ENCODE measurements at places on chromosomes 16 and 17.

DNA sequence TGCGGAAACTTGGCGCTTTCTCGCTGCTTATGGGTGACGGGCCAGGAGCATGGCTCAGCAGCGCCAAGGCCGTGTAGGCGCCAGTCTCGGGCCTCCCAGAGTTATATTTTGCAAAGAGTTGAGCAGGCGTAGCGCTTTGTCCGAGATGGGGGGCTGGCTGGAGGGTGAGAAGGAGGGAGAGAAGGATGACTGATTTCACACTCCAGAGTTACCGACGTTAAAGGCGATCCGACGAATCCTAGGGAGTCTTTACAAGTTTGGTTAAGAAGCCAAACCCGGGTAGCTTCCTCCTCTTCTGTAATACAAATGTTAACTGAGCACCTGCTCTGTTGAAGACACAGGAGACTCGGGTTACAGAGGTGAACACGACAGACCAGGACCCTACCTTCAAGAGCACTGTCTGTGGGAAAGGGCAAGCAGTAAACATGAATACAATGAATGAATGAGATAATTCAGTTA lies 782 bp downstream of the POLR2A start:
- DNase-seq, result no peak

GRCh38 chr17:36791150-36791941 lies 145.9 kb upstream of the LHX1 start:
- no peak for DNase-seq

DNA sequence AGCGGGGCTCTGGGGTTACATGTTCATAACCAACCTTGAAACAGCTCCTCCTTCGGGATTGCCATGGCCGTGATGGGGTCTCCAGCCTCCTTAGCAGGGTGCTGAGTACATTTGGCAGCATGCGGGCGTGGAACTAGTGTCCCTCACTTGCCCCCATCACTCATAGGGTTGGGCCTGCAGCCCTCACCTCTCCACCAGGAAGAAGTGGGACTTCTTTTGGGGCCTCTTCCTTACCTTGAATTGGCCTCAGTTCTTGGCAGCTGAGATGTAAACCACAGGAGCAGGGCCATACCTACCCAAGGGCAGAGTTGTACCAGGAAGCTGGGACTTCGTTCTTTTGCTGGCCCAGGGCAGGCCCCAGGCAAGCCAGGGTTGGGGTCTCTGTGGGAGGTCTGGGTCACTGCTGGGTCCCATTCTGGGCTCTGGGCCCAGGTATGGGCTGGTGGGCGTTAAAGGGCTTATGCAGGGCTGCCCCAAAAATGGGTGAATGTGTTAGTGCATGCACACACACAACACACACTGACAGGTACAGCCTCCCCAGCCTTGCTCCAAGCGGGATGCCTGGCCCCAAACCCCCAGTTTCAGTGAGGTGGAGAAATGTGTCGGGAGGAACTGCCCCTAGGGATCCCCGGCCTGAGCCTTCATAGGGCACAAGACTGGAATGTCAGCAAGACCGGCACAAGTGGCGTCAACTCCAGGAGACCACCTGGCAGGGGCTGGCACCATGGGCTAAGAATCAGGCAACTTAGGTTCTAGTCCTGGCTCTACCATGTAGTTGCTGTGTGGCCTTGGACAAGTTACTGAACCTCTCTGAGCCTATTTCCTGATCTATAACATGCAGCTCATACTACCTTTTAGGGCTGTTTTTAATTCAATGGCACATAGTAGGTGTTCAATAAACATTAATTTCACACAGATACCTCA lies 3.9 kb upstream of the KRT15 start:
- DNase-seq, result no peak

DNA sequence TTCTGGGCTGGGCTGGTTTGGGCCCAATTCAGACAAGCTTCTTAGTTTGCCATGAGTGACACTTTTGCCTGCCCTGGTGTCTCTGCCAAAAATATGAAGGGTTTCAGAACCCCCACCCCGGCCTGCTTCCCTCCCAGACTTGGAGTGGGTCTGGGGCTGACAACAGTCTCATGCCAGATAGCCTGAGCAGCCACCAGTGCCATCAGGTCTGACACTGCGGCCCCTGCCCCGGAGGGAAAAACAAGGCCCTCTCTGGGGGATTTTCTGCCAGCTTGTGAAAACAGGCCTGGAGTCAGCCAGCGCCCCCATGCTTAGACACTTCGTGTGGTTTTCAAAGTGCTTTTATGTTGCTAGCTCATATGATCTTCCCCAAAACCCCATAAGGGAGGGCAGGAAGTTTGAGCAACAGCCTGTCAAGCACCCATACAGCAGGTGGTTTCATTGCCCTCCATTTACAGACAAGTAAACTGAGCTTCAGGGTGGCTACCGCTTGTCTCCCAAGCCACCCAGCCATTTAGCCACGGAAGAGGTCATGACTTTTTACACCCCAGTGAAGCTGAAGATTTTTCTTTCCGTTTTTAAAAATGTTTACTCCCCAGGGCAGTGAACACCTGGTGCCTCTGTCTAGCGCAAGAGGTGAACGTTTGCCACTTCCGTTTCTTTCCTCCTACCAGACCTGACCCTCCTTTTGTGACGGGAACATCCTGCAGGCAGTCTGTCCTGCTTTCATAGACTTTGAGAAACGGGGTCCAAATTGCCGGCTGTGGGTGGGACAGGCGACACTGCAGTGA lies 300.6 kb downstream of the SEC14L1 start:
- DNase-seq, result no peak

- no peak for DNase-seq
Observed at GRCh38 chr16:8861563-8862308, 7.1 kb downstream of the CARHSP1 start.

DNA sequence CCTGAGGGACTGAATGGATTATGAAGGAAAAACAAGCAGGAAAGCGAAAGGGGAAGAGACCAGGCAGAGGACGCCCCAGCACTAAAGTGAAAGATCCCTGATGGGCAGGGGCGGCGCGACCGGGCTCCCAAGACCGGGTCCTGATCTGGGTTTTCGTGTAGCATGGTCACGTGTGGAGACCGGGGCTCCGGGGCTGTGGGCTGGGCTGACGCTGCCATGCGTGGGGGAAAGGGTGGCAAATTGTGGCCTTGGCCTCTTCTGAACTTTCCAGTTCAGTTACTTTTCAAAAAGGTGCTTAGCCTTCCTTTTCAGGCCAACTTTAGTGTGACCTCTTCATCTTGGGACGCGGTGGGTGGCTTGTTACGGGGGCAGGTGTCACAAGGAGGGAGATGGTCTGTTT lies 57.5 kb downstream of the METRNL start:
- DNase-seq, result no peak

DNA sequence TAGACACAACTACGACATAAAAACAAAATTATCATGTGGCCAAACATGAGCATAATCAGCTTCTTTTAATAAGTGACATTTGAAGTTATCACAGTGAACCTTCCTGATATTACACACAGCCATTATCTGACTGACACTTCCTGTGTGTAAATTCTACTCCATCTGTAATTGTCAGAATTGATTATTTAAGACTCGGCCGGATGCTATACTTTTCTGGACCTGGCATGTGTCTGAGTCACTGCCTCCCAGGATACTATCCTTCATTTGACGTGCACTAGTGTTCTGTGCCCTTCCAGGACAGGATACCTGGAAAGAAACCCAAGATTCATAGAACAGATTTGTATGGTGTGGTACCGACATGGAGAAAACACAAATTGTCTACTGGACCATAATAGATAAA lies 242.0 kb downstream of the HS3ST3A1 start:
- DNase-seq, result no peak

DNA sequence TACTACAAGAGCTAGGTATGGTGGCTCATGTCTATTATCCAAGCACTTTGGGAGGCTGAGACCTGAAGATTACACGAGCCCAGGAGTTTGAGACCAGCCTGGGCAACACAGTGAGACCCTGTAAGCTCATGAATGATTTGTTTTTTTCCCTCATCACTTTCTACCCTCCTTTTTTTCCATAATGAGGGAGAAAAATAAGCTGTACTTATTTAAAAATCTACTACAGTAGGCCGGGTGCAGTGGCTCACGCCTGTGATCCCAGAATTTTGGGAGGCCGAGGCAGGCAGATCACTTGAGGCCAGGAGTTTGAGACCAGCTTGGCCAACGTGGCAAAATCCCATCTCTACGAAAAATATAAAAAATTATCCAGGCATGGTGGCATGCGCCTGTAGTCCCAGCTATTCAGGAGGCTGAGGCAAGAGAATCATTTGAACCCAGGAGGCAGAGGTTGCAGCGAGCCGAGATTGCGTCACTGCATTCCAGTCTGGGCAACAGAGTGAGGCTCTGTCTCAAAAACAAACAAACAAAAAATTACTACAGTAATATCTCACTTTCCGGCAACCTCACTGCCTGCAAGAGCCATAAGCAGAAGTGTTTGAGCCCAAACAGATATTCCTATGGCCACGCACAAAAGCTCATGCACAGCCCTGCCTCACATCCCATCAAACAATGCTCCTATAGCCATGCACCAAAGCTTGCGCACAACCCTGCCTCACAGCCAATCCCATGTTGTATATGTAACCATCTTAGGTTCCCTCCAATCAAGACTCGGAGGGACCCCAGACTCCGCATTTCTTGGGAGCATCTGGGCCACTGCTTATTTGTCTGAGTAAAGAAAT lies 37.4 kb downstream of the TK2 start:
- no peak for DNase-seq

- peak; percentile 38 for DNase-seq
Observed at GRCh38 chr17:79707931-79708891, 22.5 kb upstream of the ENPP7 start.

- DNase-seq, result peak; percentile 32
Observed at GRCh38 chr17:70661342-70662222, 492.2 kb downstream of the KCNJ2 start.

DNA sequence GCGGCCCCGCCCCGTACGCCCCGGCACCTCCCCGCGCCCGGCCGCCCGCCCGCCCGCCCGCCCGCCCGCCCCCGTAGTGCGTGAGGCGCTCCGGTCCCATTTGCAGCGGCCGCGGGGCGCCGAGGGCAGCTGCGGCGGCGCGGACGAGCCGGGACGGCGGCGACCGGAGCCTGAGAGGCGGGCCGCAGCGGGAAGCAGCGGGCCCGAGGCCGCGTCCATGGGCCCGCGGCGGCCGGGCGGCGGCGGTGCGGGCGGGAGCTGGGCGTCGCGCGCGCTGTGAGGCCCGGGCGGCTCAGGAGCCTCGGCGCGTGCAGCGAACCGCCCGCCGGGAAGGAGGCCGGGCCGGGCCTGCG lies at the start of gene MPRIP:
TSS of gene MPRIP (plus strand) at position 74 of the 353 bp plus-strand sequence. CDS start 392 bp downstream, outside the sequence.
- DNase-seq, result no peak

- no peak for DNase-seq
Observed at GRCh38 chr16:11175787-11176341, 80.1 kb downstream of the SOCS1 start.

- no peak for DNase-seq
Observed at GRCh38 chr17:81221842-81222619, 734 bp downstream of the CEP131 start.

GRCh38 chr16:83901101-83901500 lies 2.2 kb downstream of the MLYCD start:
- DNase-seq, result no peak

DNA sequence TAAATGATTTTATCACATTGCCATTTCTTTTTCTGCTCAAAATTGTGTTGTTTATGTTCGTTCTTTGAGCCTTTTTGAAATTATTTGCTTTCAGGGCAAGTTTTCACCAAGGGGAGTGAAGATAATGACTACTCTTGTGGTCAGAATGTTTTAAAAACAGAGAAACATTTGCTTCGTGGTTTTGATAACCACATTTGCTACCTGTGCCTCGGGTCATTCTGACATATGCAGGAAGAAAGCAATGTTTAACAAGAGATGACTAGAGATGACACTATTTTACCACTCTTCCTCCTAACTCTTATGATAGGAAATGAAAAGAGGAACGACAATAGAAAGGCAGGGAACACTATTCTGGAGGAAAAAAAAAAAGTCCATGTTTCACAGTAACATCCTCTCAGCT lies 1496.5 kb upstream of the GOT2 start:
- no peak for DNase-seq

DNA sequence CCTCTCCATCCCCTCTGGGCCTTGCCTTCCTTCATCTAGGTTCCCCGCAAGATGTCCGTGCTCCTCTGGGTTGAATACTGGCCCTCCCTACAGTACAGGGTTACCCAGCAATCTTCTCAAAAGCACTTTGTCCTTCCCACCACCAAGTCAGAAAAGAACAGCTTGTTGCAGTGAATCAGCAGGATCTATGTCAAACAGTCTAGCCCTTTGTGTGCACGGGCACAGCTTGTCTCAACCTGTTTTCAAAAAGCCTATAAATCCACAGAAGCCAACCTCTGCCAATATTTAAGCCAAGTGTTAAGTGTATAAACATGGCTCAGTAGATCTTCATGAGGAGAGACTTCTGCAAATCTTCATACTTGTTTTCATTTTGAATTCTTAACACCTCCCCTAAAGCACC lies 25.2 kb downstream of the C17orf67 start:
- no peak for DNase-seq

GRCh38 chr17:1511290-1511689 lies 5.1 kb downstream of the INPP5K start:
- no peak for DNase-seq

GRCh38 chr17:44267818-44268490 lies at the start of gene SLC4A1:
Gene SLC4A1 (minus strand): TSS chr17:44268135. CDS start chr17:44262866, 5,269 bp downstream.
- no peak for DNase-seq

GRCh38 chr17:57675427-57676387 lies 69.4 kb downstream of the CCDC182 start:
- no peak for DNase-seq
